CD4-positive, alpha-beta T cell (primary cell): ENCODE measurements at places on chromosomes 5 and 9.

DNA sequence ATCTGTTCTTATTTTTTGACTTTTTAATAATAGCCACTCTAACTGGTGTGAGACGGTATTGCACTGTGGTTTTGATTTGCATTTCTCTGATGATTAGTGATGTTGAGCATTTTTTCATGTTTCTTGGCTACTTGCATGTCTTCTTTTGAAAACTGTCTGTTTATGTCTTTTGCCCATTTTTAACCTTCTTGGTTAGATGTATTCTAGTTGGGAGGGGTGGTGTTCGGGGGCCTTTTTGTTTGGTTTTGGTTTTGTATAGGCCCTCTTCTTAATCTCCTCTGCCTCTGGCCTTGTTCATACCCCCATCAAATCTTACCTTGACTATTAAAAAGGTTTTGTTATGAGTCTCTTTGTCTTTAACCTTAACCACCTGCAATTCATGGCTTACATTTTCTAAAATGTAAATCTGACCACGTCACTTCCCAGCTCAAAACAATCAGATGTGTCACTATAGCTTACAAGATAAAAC, 107.8 kb upstream of the NR4A3 start:
- no peak for DNase-seq

DNA sequence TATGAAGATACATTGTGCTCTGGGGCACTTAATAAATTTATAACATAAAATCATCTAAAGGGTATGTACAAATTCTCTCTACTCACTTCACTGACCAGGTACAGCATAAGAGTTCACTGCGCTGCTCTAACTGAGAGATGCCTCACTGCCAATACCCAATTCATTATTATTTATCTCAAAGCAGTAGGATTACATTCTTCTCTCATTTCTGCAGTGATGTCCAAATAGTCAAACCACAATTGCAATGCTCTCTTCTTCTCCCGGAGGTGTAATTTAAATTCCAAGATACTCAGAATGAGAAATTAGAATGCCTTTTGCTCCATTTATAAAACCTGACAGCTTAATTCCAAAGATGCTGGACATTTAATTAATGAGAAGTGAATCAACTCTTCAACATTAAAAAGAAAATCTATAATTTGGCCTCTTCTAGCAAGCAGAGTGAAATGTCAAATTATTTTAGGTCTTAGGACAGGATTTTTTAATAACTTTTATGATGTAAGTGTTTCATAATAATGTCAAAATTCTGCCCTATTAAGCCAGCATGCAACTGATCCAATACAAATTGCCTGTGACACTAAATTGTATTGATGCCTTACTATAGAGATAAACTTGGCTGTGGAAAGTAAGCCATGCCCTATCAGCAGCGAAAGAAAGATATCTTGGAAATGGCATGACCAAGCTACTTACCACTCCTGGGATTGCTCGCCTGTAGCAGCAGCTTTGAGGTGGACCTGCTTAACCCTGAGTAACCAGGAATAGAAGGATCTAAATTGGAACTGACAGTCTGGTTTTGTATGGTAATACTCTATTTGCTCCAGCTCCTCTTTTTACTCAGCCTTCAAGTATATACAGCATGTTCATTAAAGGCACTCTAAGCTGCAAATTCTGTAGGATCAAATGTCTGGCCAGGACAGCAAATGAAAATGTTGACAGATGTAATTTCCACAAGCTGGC, 374.2 kb upstream of the TYRP1 start:
- DNase-seq, result no peak

GRCh38 chr9:92723299-92723625, 41.4 kb downstream of the BICD2 start:
- DNase-seq, result no peak

DNA sequence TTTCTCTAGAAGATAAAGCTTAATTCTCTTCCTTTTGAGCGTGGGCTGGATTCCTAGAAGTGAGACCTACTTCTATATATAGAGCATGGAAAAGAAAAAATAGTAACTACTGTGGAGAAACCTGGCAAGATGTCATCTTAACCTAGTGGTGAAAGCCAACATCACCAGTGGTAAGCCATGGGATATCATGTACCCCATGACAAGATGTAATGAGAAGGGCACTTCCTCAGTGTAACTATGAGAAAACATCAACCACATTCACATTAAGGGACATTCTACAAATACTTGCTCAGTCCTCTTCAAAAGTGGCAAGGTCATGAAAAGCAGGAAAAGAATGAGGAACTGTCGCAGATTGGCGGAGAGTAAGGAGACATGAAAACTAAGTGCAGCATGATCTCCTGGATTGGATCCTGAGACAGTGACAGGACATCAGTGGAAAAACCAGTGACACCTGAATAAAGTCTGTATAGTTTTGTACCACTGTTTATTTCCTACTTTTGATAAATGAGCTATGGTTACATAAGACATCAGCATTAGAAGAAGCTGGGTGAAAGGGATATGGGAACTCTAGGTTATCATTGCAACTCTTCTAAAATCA, 65.4 kb downstream of the PRRC1 start:
- no peak for DNase-seq

- DNase-seq, result no peak
Measured at GRCh38 chr5:163889369-163889768, 383.9 kb downstream of the MAT2B start.

DNA sequence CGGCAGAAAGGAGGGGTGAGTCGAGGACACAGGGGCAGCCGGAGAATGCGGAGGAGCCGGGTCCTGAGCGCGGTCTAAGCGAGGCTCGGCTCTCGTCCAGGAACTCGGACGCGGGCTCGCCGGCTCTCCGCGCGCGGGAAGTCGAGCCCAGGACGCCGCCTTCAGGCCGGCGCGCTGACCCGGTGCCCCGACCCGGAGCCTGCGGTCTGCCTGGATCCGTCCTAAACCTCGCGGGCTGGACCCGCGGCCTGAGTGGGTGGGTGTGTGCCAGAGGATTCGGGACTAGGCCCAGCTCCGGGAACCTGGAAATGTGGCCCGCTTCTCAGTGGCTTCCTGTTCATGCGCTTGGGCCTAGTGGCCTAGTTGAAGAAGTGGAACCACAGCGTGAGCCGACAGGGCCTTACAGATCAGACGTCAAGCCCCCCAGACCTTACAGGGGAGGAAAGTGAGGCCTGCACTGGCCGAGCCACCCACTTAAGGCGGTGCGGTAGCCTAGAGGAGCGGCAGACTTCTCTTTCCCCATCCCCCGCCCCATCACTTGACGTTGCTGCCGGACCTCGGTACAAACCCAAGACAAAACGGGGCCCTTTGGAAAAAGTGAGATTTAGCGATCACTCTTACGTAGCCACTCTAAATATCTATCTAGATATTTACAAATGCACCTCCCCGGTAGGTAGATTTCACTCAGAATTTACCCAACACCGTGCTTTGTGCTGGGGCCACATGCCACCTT, 1.2 kb downstream of the CDKN2B-AS1 start:
- no peak for DNase-seq

GRCh38 chr5:145723516-145723915, 111.6 kb downstream of the PRELID2 start:
- DNase-seq, result no peak

DNA sequence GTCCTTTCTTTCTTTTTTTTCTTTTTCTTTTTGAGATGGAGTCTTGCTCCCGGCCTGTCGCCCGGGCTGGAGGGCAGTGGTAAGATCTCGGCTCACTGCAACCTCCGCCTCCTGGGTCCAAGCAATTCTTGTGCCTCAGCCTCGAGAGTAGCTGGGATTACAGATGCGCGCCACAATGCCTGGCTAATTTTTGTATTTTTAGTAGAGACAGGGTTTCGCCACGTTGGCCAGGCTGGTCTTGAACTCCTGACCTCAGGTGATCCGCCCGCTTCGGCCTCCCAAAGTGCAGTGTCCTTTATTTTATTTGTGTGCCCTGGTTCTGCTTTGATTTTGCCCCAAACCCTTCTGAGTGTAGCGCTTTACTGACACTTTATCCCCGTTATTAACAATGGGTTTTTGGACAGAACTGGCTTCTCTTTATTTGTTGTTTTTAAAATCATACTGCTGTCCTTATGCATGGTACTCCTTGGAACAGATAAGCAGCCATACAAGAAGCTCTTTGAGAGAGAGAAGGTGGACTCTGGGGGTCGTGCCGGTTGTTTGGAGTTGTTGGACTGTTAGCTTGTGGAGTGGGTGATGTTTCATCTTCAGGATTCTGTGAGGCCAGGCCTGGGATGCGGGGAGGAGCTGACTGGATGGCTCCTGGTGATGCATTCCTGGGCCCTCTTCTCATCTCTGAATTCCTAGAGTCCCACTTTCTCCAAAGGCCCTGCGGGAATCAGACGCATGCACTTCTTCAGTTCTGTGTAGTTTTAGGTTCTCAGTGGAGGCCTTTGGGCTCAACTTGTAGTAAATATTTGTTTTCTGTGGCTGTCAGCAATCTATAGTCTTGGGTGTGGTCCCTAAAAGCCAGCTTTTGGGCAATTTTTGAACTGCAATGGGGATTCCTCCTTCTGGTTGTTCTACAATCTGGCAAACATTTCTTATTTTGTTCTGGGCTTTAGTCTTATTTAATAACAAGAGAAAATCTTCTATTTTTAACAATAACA, 47.8 kb downstream of the PTTG1 start:
- DNase-seq, result no peak

- DNase-seq, result no peak
Measured at GRCh38 chr9:27427272-27427643, 96.8 kb upstream of the IFNK start.

- DNase-seq, result no peak
Measured at GRCh38 chr5:172925336-172925948, 33.8 kb upstream of the RPL26L1 start.

- no peak for DNase-seq
Measured at GRCh38 chr9:9133526-9133925, 1333.9 kb upstream of the DMAC1 start.

DNA sequence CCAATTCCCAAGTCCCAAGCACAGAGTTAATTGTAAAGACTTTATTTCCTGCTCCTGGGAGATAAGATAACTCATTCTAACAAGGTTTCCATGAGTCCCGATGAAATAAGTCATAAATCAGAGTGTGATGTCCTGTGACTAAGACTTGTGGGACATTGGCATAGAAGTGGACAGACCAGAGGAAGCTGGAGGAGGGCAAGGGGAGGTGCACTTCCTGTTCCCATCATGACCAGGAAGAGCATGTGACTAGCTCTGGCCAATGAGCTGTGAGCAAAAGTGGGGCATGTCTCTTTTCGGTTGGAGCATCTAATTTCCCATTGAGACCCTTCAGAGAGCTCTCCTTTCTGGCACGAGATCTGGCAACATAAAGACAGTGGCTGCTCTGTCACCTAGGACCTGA, 100.4 kb downstream of the ZNF354C start:
- peak; percentile 2 for DNase-seq

DNA sequence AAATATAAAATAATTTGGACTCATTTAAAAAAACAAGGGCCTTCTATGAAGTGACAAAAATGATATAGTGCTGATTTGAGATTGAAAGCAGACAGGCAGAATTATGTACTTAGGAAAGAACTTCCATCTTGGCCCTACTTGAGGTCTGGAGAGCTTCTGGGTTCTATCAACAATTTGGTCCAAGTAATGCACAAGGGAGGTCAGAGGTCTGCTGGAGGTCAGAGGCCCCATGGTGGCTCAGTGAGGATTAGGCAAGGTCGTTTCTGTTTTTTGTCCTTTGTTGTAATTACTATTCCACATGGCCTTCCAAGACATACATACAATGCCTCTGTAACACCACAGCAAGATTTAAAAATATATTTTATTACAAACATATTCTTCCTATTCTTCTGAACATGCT, 37.2 kb downstream of the NUDT12 start:
- DNase-seq, result no peak

DNA sequence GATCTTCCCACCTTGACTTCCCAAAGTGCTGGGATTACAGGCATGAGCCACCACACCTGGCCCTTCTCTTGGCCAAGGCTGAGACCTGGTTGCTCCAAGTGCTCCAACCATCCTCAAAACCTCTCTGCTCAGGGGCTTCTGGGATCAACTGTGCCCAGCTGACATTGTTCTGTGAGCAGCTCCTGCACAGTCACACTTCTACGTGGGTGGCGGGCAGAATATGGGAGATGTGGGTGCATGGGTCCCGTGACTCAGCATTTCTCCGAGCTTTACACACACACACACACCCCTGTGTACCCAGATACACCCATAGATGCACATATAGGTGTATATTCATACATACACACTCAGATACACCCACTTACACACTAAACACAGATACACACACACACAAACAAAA, 10.5 kb upstream of the MYORG start:
- no peak for DNase-seq

DNA sequence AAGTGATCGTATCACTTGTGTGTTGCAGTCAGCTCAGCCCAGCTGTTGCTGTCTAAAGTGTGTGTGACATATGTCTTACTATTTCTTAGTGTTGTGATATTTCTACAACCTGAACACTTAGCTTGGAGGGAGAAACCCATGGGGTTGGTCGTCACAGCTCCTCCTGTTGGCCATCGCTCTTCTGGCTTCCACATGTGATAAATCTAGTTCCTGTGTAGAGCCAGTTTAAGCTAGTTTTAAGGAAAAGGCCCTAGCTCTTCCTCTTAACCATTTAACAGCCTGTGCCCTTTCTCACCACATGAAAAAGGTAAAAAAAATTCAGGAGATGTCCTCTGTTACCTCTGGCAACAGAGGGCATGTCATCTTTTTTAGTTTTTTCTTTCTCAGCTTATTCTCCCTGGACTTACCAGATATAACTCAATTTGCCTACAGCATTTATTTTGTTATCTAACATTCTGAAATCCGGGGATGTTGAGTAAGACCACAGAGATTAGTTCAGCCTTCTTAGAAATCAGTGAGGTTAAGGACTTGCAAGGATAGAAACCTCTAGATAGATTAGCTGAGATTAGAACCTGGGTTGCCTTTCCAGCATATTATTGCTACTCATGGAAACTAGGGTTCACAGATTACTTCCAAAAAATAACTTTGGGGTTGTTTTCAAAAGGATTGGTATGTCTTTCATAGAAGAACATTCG, 100.4 kb downstream of the GAPVD1 start:
- no peak for DNase-seq

DNA sequence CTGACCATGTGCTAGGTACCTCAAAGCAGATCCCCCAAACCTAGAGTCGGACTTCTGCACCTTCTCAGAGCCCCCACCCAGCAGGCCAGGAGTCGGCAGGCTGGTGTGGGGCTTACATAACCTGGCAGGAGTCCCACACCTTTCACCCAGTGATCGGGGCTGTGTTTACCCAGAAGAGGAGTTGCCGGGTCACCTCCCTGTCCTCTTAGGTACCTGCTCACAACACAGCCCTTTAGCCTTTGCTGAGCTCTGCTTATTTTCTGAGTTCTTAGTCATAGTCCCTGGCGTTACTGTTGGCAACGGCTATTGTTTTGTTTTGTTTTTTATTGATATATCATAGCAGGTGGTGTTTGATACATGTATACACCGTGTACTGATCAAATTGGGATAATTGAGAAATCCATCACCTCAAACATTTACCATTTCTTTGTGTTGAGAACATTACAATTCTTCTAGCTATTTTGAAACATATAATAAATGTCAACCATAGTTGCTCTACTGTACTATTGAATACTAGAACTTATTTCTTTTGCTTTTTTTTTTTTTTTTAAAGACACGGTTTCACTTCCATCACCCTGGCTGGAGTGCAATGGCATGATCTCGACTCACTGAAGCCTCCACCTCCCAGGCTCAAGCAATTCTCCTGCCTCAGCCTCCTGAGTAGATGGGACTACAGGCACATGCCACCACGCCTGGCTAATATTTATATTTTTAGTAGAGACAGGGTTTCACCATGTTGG, 10.4 kb upstream of the EEIG1 start:
- no peak for DNase-seq
